ENCODE measurements at places on chromosomes 3 and 15.

DNA sequence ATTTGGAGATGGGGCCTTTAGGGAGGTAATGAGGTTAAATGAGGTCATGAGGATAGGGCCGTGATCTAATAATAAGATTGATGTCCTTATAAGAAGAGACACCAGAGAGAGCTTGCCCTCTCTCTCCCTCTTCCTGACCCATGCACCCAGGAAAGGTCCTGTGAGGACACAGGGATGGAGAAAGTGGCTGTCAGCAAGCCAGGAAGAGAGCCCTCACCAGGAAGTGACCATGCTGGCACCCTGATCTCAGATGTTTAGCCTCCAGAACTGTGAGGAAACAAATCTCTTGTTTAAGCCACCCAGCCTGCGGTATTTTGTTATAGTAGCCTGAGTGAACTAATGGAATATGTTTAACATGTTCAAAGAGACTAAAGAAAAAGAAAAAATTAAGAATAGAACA is 15.3 kb upstream of the GNB5 start:
- no peak for DNase-seq

- DNase-seq = no peak
Measured at GRCh38 chr15:65369212-65369547, 8.6 kb downstream of the IGDCC3 start.

- DNase-seq = no peak
Measured at GRCh38 chr15:50137330-50137761, 18.3 kb upstream of the ATP8B4 start.

- DNase-seq = no peak
Measured at GRCh38 chr3:162302983-162303624, 806.5 kb downstream of the OTOL1 start.

DNA sequence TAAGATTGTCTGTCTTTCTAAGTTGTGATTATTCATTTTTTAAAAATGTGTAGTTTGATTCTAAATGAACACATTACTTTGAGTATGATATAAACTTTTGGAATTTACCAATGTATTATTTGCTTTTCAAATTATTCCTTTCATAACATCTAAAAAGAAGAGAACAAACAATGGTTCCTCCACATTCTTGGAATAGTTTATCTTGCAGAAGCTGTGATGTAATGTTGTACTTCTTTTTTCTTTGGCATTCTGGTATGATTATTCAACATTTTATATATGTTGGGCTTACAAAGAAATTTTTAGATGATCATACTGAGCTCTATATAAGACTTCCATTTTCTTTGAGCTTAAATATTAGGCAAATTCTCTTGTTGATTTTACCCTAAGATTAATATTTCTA is 419.2 kb downstream of the DIPK2A start:
- DNase-seq = no peak

DNA sequence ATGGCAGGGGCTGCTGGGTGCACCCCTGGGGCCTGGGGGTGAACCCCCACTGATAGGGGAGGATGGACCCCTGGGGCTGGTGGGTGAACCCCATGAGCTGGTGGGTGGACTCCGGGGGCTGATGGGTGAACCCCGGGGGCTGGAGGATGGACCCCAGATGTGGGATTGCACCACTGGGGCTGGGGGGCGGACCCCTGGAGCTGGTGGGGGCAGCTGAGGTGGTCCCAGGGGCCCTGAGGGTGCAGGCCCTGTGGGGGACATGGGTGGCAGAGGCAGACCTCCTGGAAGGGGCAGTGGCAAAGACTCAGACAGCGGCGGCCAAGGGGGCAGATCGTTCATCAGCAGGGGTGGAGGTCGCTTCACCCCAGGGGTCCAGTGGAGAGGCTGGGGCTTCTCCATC is 17.4 kb upstream of the TXNRD3 start:
- DNase-seq = no peak

- DNase-seq = no peak
Measured at GRCh38 chr3:42666022-42666421, 12.5 kb downstream of the ZBTB47 start.

GRCh38 chr15:93321881-93322282 is 232.9 kb upstream of the RGMA start:
- no peak for DNase-seq

GRCh38 chr3:129937717-129938116 is 36.8 kb upstream of the TRH start:
- no peak for DNase-seq

DNA sequence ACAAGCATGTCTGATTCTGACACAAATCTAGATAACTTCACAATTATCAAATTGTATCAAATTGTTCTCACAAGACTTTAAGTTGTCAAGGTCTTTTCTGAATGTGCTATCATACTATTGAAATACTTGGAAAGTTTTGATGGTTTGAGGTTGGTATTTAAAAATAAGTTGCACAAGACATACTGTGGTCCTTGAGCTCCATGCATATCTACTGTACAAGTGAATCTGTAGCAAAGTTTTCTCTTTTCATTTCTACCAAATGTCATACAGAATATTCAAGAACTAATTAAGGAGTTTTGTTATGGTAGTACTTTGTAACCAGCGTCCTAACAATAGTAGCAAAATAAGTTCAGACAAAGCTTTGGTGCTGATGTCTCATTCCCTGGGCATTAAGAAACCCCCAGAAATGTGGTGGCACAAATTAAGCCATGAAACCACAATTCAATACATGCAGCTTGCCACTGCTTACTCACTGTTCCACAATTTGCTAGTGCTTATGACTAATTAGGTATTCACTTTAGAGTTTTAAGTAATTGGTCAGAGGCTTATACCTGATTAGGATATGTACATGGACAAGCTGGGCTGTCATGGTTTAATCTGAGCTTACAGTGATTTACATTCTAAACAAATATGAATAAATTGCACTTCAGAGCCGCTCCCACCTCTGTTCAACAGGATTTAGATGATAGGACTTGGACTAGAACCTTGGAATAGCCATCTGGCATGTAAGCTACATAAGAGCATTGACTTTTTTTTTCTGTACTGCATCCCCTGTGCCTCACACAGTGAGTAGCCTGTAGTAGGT is 8.8 kb downstream of the TBC1D23 start:
- DNase-seq = no peak

DNA sequence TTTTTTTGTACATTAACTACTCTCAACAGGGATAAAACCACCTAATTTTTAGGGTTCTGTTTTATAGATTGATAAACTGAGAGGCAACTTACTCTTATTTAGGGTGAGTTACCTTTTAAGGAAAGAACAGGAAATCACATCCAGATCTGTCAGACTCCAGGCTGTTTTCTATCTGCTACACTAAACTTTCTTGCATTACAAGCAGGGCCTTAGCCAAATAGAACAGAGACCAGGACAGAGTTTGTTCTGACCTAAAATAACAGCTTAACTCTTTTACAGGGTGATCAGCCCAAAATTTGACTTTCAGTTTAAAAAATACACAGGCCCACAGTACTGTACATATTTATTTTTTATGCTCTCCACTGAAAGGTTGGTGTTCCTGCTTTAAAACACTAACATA is 38.6 kb downstream of the SGO1 start:
- no peak for DNase-seq

- DNase-seq = peak; percentile 0
Measured at GRCh38 chr15:34621675-34622074, 38.2 kb upstream of the GOLGA8B start.

- no peak for DNase-seq
Measured at GRCh38 chr3:146501752-146502151, 32.4 kb upstream of the PLSCR2 start.

DNA sequence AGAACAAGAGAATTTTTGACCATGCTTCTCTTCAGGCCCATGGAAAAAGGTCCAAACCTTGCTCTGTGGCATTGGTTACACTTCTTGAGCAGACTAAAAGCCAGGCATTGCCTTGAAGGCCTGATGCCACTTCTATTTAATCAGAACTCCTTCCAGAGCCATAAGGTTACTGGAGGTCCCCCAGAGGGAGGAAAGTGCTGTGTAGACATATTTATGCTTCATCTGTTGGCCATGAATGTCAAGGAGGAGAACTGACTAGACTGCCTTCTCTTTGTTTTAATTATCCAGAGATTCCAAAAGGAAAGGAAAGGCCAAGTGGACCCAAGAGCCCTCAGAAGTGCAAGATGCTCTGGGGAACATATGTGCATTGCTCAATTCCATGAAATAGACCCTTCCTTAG is 292.6 kb upstream of the NR2E3 start:
- no peak for DNase-seq
